Aortic smooth muscle cell (primary cell): ENCODE measurements at places on chromosomes 6 and 20. TPM values are rescaled to one million over a fixed set of nuclear protein-coding genes. Genes with fewer than 3 reads are reported as not detected.

Gene DEF6
- under 0.01 and 0.19 TPM in 2 replicates for total RNA-seq

Gene PRKN
- total RNA-seq: 3.2 and 4.2 TPM in 2 replicates

Gene SSTR4
- total RNA-seq: 0.13 TPM in 1 of 2 replicates, not detected in the other

Gene C20orf141
- total RNA-seq: not detected in 2 replicates

Gene OLIG3
- total RNA-seq: 0.06 TPM in 1 of 2 replicates, not detected in the other

Gene ULBP2
- 7.0 and 10.6 TPM in 2 replicates for total RNA-seq
